Naive thymus-derived CD4-positive, alpha-beta T cell (primary cell): ENCODE measurements at places on chromosomes 5 and 9. TPM values are rescaled to one million over a fixed set of nuclear protein-coding genes. Genes with fewer than 3 reads are reported as not detected.

DNA sequence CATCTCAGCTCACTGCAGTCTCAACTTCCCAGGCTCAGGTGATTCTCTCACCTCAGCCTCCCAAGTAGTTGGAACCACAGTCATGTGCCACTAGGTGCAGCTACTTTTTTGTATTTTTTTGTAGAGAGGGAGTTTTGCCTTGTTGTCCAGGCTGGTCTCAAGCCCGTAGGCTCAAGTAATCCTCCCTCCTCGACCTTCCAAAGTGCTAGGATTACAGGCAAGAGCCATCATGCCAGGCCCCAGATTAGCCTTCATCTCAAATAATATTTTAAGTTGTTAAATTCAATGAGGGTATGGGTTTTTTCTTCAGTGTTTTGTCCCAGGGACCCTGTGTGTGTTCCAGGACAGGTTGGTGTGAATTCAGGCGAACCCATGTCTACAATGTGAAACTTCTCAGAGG, 12.5 kb upstream of the RFESD start:
- no peak for DNase-seq

DNA sequence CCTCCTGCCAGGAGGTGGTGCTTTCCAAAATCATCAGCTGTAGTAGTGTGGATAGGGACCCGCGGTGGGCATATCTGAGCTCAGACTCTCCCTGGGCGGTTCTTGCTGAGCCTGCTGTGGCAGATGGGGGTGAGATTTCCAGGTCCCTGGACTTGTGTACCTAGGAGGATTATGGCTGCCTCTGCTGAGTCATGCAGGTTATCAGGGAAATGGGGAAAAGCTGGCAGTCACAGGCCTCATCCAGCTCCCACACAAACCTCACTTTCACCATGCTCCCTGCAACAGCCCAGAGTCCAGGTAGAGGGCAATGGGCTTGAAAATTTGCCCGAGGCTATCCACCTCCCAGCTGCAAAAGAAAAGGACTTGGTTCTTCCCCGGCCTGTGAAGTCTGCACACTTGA, 23.4 kb upstream of the MAMDC2 start:
- DNase-seq = no peak

GRCh38 chr5:169142264-169142970, 158.5 kb downstream of the SLIT3 start:
- no peak for DNase-seq

- DNase-seq = no peak
These were observed 114.6 kb downstream of the FAM170A start for GRCh38 chr5:119743927-119744326.

DNA sequence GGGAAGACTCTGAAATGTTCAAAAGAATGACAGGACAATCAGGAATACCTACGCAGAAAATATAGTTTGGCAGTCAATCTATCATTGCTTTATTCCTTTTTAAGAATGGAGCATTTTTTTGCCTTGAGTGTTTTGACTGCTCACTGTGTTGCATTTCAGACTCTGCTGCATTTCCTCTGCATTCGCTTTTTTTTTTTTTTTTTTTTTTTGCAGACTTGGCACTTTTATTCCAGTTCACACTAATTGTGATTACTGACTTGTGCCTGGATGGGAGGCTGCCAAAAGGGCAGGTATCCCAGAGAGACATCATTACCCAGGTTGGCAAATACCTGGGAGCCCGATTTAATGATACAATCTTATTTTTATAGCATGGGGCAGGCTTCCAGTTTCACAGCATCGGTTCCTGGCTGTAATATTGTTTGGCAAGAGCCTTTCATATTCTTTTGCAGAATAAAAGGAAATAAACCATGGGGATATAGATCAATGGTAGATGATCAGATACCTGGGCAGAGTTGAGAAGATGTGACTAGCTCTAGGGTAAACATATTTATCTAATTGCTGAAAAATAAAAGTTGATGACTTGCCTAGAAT, 1132.6 kb downstream of the MAT2B start:
- DNase-seq = no peak

- DNase-seq = no peak
These were observed 238.5 kb upstream of the PIK3R1 start for GRCh38 chr5:67976891-67977601.

DNA sequence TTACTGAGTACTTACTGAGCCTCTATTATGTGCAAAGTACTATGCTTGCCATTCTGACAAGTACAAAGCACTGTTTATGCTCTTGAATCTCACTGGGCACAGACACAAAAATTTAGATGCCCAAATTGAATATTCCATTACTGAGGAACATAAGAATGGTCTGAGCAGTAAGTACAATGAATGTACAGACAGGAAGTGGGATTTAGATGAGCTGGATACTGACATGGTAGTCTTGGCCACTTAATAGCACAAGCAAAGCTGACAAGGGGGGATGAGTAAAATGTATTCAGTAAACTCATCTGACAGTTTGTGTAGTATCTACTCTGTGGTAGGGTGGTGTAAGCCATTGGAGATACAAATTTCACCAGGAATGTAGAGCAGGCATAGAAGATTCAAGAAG, 132.4 kb downstream of the EFNA5 start:
- no peak for DNase-seq

GRCh38 chr5:54220230-54221040, 89.9 kb downstream of the ARL15 start:
- no peak for DNase-seq

The FOXD4L4 gene
- polyA plus RNA-seq = not detected

The PCDHA1 gene
- not detected for polyA plus RNA-seq

The PTGS1 gene
- polyA plus RNA-seq = not detected
